ENCODE measurements at places on chromosomes 2 and 18. TPM values are rescaled to one million over a fixed set of nuclear protein-coding genes. Genes with fewer than 3 reads are reported as not detected.

The KCNG2 gene
- not detected for total RNA-seq

The NDC80 gene
- 78.0 TPM for total RNA-seq

The ABHD1 gene
- total RNA-seq: 0.20 TPM

The APCDD1 gene
- not detected for total RNA-seq

The ADD2 gene
- 1.3 TPM for total RNA-seq

The NEU4 gene
- 0.43 TPM for total RNA-seq

The NOSTRIN gene
- total RNA-seq: not detected

The YIPF4 gene
- total RNA-seq: 40.3 TPM

The FEV gene
- not detected for total RNA-seq

The ATP8B1 gene
- total RNA-seq: not detected

The ZC3H6 gene
- total RNA-seq: 14.7 TPM

The ADGRF3 gene
- total RNA-seq: 2.5 TPM

The LPIN1 gene
- total RNA-seq: 57.8 TPM

The CPO gene
- total RNA-seq: not detected

The HOXD3 gene
- total RNA-seq: not detected

DNA sequence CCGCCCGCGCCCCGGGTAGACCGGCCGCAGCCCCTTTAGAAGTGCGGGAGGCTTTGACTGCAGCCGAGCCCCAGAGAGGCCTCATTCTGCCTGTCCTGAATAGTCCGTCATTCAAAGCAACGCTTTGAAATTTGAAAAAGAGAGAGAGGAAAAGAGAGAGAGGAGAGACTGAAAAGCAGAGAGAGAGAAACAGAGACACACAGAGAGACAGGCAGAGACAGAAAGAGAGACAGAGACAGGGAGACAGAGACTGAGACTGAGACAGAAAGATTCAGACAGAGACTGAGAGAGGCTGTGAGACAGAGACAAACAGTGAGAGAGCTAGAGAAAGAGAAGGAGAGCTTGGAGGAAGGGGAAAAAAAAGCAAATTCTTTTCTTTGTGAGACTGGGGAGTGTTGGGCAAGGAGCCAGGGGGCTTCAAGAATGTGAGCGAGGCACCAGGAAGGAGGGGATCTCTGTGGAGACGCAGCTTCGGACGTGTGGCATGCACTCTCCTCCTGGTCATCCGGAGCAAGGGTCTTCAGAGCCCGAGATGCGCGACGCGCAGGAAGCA is 73.1 kb downstream of the MYCN start:
- DNase-seq: no peak

DNA sequence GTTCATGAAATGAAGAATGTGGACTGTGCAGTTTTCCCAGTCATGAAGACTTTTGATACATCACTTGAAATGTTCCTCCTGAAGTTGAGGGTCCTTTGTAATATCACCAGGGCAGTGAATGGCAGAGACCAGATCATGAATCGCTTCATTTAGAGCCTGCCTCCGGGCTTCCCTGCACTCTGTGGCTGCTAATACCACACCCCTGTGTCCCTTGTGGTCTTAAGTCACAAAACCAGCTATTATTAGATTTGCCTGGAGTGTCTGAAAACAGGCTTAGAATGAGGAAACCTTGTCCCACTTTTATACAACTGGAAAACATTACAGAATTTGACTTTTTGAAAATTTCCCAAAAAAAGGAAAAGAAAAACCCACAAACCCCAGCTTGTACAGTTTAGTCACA is 147.9 kb downstream of the MGAT5 start:
- no peak for DNase-seq

DNA sequence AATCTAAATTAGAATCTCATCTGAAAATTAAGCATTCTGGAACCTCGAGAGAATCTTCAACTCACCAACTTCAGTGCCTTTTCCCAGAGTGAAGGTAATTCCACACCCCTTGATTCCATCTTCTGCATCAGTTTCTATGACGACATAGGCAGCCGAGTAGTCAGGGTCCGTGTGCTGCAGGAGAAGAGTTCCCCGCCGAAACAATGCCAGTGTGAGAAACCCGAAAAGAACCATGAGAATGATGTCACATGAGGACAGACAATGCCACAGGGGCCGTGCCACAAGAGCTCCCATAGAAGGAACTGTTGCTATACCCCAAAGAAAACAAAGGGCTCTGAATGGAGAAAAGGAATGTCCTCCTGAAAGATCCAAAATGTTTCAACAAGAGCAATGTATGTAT is 6.0 kb downstream of the ENOSF1 start:
- DNase-seq: no peak

DNA sequence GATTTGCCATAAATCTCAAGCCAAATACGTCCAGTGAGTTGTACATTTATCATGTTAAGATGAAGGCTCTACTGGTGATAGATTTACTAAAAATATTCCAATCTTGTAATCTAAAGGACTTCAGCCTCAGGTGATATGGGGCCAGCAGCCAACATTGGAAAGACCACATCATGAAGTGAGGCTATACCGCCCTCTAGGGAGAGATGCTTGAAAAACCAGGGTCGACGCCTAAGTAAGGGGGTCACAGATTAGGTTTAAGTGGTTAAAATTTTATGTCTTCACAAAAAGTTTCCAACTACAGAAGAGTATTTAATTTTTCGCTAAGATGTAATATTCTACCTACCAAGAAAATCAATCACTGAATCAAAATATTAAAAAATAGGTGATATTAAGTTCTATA is 33.3 kb downstream of the DOCK10 start:
- no peak for DNase-seq

GRCh38 chr2:190490502-190490901 is 44.0 kb downstream of the NEMP2 start:
- no peak for DNase-seq

- no peak for DNase-seq
Measured at GRCh38 chr18:60027397-60027796, 127.6 kb downstream of the PMAIP1 start.

- no peak for DNase-seq
Measured at GRCh38 chr2:140185076-140185475, 1404.9 kb upstream of the NXPH2 start.

DNA sequence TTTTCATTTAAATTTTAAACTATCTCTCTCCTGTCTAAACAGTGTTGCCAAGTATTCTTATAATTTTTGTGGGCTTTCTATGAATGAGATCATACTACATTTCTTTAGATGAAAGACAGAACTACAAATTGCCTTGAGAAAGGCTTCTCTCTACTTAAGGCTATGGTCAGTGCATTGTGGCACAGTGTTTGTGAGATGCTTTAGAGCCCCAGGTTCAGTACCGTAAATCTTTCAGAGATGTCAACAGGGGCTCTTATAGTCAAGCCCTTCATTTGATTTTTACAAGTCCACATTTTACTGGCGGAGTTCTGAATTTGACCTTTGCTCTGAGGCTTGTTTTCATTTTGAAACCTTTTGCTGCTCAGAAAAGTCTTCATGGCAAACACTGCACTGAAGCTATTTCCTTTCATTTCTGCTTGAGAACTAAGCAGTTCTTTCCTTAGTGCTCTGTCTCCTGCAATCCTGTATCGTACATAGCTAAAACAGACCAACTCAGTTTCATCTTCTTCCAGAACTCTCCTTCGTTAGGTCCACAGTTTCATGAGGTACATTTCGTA is 175.2 kb downstream of the NYAP2 start:
- no peak for DNase-seq

DNA sequence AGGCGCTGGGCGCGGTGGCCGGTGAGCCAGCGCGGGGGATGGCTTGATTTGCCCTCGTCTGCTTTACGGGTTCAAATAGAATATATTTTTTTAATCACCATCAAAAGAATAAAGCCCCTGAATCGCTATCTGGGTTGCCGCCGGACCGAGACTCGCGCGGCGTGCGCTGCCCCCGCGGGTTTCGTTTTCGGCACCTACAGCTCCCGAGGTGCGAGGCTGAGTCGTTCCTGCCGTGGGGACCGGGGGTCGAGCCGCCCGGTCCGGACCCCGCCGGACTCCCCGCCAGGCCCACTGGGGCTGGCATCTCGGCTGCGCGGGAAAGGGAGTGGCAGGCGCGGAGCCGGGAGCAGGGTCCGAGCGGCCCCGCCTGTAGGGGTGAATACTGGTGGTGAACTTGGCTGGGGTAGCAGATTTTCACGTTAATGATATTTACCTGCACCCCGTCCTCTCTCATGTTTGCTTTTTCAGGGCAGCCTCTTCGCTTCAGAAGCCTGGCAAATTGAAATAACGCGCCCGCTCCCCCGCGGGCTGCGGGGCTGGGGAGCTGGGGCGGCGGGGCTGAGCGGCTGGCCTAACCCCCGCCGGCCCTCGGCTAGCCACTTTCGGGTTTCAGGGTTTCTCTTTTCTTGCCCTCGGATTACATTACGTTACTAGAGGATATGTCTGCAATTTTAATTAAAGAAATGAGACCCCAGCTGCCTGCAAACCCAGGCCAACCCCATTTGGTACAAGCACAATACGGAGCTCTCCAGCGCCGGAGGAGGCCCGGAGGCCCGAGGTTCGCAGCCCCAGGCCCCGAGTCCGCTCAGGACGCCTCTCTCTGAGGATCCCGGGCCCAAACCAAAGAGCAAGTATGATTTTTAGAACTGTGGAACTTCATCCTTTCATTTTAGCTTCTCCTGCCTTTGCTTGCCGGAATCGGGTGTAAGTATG is 1.7 kb upstream of the CELF4 start:
- DNase-seq: no peak

DNA sequence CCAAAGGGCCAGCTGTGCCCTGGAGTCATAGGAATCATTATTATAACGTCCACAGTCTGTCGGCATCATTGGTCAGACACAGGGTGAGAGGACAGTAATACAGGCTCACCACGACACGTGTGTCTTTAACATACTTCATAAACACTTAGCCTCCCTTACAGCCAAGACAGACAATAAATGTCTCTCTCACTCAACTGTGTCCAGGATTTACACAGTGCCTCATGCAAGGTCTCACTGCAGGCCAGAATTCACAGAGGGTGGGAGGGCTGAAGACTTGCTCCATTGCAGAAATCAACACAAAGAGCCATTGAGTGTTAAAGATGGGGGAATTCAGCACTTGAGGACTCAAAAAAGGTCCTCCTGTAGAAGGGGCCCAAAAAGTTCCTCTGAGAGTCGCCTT is 210.5 kb downstream of the BCL2 start:
- no peak for DNase-seq

GRCh38 chr2:130911996-130912395 is 75.3 kb downstream of the ARHGEF4 start:
- DNase-seq: no peak

DNA sequence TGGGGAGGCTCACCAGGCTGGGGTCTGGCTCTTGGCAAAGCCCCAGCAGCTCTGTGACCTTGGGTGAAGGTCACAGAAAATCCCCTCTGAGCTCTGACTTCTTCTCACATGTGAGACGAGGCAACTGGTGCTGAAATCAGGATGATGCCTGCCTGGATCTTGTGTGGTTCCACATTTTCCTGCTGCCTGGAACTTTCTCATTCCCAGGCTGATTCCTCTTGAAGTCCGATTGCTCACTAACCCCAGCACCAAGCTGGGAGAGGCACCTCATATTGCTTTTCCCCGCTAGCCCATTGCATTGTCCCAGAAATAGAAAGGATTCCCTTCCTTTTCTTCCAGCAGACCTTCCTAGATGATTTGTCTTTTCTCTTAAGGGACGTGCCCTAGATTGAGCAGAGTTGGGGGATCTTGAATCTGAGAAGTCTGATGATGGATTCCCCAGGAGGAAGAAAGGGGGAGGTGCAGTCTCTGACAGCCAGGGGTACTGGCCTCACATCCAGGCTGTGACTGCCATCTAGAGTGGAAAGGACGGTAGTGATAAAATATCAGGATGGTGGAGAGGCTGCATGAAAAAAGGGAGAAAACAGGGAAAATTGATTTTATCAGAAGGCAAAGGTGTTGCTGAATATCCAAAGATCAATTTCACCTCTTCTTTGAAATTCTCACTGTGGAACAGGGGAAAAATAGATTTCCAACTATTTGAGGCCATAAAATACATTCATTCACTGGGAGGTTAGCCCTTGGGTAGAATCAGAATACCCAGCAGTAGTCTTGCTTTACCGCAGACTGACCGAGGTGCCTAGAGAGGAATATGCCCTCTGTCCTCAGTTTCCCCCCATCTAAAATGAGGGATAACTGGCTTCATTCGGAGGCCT is 96.3 kb downstream of the FAM210A start:
- peak; percentile 55 for DNase-seq

GRCh38 chr2:11563784-11564666 is 30.2 kb downstream of the GREB1 start:
- DNase-seq: no peak

GRCh38 chr18:13544953-13545352 is 181.4 kb downstream of the FAM210A start:
- DNase-seq: no peak

DNA sequence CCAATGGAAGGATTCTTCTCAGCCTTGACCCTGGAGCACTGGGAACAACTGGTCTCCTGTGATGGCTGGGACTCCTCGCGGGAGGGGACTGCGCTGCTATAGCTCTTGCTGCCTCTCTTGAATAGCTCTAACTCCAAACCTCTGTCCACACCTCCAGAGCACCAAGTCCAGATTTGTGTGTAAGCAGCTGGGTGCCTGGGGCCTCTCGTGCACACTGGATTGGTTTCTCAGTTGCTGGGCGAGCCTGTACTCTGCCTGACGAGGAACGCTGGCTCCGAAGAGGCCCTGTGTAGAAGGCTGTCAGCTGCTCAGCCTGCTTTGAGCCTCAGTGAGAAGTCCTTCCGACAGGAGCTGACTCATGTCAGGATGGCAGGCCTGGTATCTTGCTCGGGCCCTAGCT is 28.8 kb downstream of the LIPG start:
- DNase-seq: no peak

- DNase-seq: no peak
Measured at GRCh38 chr2:102967451-102967850, 205.6 kb downstream of the TMEM182 start.

- DNase-seq: no peak
Measured at GRCh38 chr18:63284827-63285733, 34.5 kb downstream of the BCL2 start.

- DNase-seq: no peak
Measured at GRCh38 chr2:240235811-240236210, 95.4 kb upstream of the OTOS start.

DNA sequence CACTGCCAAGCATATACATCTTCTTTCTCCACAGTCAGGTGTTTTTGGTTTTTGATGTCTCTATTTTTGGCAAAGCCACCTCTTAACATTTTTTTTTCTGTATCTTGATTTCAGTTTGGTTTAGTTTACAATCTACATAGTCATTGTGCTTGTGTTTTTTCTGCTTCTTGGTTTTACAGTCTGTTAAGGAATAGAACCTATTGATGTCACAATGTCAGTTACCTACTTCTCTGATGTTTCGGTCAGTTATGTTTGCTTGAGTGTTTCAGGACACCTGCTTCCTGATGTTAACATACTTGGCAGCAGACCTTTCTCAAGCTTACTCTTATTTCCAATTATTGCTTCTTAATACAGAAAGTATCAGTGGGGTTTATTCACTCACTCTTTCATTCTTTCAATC is 253.3 kb downstream of the SPAG16 start:
- no peak for DNase-seq

DNA sequence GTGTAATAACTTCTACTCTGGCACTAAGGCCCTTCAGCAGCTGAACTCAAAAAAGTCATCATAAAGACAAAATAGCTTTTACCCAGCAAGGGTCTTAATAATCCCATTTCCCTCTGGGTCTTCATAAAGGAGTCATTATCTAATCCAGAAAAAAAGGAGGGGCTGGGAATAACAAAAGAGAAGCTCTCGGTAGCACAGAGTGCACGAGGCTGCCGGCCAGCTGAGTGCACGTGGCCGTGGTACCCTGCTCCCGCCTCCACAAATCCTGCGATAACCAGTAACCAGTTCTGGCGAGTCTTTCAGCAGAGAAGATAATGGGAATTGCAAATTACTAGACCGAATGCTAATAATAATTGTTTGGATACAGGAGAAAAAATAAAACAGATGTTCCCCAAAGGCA is 7.5 kb downstream of the NRP2 start:
- DNase-seq: no peak

Measured in activated CD4-positive, alpha-beta memory T cell treated with anti-CD3 and anti-CD28 coated beads, Interleukin-2, amount 10 ng/mL, durations not matched to agents 7 days and 5 days (primary cell).